Tongue (tissue), 3 donors: ENCODE measurements at places on chromosomes 4 and X. TPM values are rescaled to one million over a fixed set of nuclear protein-coding genes. Genes with fewer than 3 reads are reported as not detected.

The SPANXB1 gene
- total RNA-seq, result not detected

The SCLT1 gene
- total RNA-seq, result 25.8 TPM

The SMIM10 gene
- total RNA-seq, result 3.6 TPM

The NRK gene
- total RNA-seq, result 256 TPM

The AREG gene
- 2.7 TPM for total RNA-seq

The AMTN gene
- total RNA-seq, result not detected

The CXorf49 gene
- total RNA-seq, result not detected

The PABPC5 gene
- 10.7 TPM for total RNA-seq

The PPP1R2C gene
- not detected for total RNA-seq

The DCAF12L2 gene
- total RNA-seq, result 12.2 TPM

The TMEM31 gene
- total RNA-seq, result not detected

The SERTM2 gene
- 7.9 TPM for total RNA-seq

The CITED1 gene
- total RNA-seq, result 4.6 TPM

The UGT2B7 gene
- 0.92 TPM for total RNA-seq

The NSG1 gene
- total RNA-seq, result 2.4 TPM

The CCNB3 gene
- total RNA-seq, result 10.9 TPM

The FAM9B gene
- total RNA-seq, result not detected

The NIPAL1 gene
- 6.9 TPM for total RNA-seq

The FAM13A gene
- total RNA-seq, result 68.5 TPM

The MYOZ2 gene
- 170 TPM for total RNA-seq

The GAGE2A gene
- not detected for total RNA-seq

The MAGEA1 gene
- not detected for total RNA-seq

The MND1 gene
- 7.2 TPM for total RNA-seq

The GUCY1A1 gene
- 47.1 TPM for total RNA-seq

The GCNA gene
- total RNA-seq, result 3.2 TPM

The IL21 gene
- not detected for total RNA-seq

The BMPR1B gene
- 42.5 TPM for total RNA-seq

The FGF5 gene
- not detected for total RNA-seq

The MAOB gene
- 3.2 TPM for total RNA-seq

The TMSB15A gene
- total RNA-seq, result 8.9 TPM

The REELD1 gene
- not detected for total RNA-seq

The SSX5 gene
- not detected for total RNA-seq

The ADH7 gene
- 12.1 TPM for total RNA-seq
